NCI-H748 treated with DMSO at 0.1 percent for 48 hours (cell line): ENCODE measurements at places on chromosomes 3 and 15.
A peak's percentile ranks its signal among the peaks of the same experiment; 100 is the strongest.

GRCh38 chr15:42736178-42736792, 643 bp downstream of the CDAN1 start:
- DNase-seq, result no peak

GRCh38 chr3:30622047-30622545, 15.7 kb downstream of the TGFBR2 start:
- no peak for DNase-seq

DNA sequence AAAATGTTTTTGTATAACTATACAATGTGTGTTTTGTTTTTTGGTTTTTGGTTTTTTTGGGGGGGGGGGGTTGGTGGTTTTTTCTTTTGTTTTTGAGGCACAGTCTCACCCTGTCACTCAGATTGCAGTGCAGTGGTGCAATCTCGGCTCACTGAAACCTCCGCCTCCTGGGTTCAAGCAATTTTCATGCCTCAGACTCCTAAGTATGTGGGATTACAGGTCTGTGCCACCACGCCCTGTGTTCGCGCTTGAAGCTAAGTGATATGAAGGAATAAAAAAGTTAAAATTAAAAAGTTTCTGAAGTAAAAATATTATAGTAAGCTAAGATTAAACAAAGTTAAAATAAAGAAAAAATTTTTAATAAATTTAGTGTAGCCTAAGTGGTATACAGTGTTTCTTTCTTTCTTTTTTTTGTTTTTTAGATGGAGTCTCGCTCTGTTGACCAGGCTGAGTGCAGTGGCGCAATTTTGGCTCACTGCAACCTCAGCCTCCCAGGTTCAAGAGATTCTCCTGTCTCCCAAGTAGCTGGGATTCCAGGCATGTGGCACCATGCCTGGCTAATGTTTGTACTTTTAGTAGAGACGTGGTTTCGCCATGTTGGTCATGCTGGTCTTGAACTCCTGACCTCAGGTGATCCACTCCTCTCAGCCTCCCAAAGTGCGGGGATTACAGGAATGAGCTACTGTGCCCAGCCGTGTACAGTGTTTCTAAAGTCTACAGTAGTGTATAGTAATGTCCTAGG, 53.9 kb upstream of the TEX55 start:
- no peak for DNase-seq

DNA sequence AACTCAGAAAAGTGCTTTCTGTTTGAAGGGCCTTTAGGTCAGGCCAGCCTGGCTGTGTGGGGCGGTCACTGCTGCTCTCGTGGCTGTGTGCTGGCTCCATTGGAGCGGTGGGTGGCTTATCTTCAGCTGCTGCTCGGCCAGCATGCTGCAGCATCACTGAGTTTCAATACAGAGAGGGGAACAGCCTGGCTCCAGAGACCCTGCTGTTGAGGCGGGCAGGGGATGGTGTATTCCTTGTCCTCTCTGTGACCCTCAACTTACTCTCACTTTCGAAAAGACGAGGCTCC, 248.5 kb upstream of the ONECUT1 start:
- DNase-seq, result no peak

DNA sequence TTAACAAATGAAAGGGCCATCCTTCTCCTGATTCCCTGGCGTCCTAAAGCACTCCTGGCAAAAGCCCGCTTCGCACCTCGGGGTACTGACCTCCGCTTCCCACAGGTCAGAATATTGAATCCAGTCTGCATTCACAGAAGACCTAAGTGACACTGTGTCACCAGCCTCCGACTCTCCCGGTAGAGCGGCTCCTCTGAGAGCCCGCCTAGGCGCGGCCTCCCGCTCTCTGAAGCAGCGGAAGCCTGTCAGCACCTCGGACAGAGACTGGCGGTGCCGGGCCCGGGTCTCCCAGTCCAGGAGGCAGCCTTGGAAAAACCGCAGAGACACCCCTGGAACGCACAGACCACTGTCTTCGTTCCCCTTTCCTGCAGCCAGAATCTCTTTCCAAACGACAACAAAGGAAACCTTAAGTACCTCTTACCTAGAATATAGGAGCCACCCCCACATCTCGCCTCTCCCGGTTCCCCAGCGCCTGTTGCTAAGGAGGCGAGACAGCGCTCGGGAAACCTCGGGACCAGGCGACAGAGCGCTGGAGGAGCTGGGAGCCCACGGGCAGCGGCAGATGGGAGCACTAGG, 1.2 kb downstream of the GABRB3 start:
- DNase-seq, result peak; percentile 21

- DNase-seq, result peak; percentile 40
These were observed 26.9 kb upstream of the EHHADH start for GRCh38 chr3:185280572-185281365.

DNA sequence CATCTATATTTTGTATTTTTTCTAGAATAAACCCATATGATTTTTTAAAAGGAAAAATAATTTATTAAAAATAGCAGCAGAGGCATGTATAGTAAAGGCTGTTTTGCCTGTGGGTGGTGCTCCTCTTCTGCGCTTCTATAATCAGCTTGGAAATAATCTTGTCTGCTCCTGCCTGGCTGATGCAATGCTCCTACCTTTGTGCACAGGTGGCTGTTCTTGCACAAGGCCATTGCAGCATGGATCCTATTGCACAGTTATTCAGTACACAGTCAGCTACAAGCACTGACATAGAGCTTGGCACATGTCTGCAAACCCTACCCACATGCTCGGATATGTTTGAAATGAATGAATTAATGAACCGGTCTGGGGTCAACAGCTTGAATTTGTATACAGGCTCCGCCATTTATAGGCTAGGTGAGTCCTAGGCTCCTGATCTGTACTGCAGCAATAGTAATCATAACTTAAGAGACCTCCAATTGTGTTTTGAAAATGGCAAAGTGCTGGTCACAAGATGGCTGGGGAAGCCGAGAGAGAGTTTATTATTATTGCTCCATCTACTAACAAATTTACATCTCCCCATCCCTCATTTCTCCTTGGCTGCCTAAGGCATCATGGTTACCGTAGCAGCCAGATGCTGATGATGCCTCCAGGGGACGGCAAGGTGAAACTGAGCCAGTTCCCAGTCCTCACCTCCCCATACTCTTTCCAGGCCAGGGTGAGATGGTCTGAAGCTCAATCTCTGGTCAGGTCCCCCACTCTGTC, 532 bp upstream of the RTP1 start:
- DNase-seq, result no peak

GRCh38 chr15:89090791-89091626, 2.8 kb downstream of the ABHD2 start:
- DNase-seq, result peak; percentile 21

GRCh38 chr3:62965311-62965710, 90.1 kb upstream of the CADPS start:
- DNase-seq, result no peak

DNA sequence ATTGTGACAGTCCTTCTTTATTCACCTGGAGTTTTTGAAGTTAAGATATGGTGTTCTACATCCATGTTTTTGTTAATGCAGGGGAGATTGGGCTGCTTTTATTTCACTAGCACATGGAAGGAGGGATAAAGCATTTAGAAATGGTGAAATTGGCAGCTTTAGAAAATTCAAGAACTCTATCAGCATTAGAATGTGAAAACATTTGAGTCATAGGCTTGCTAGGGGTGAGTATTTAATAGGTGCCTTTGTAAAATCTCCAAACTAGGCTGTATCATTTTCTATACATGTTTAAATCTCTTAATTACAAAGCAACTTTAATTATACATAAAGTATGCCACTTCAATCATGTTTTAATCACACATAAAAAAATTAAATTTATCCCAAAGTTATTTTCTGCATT, 12.9 kb downstream of the NLGN1 start:
- DNase-seq, result no peak

- DNase-seq, result no peak
These were observed 3.1 kb downstream of the SEMA3G start for GRCh38 chr3:52441772-52442332.

DNA sequence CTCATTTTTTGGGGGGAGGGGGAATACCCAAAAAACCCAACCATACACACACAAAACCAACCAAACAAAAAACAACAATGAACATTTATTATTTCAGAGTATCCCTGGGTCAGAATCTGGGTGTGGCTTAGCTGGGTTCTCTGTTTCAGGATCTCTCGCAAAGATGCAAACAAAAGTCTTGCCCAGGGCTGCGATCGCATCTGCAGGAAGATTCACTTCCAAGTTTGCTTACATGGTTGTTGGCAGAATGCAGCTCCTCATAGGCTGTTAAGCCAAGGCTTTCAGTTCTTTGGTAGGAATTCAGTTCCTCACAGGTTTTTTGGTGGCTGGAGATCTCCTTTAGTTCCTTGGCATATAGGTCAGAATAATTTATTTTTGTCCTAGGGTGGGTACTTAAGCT, 13.7 kb upstream of the ARIH1 start:
- DNase-seq, result no peak

DNA sequence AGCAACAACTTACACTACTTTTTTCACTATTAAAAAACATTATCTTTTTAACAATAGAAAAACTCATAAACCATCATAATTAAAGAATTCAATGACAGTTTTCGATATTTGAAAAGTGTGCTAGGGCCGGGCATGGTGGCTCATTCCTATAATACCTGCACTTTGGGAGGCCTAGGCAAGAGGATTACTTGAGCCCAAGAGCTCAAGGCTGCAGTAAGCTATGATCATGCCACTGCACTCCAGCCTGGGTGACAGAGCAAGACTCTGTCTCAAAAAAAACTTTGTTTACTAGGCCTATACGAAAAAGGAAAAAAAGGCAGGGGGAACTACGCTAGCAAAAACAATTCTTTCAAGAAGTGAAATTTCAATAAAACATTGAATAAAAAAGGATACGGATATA, 28.1 kb downstream of the AVEN start:
- DNase-seq, result no peak

GRCh38 chr15:63243101-63243500, 34.3 kb upstream of the APH1B start:
- no peak for DNase-seq

DNA sequence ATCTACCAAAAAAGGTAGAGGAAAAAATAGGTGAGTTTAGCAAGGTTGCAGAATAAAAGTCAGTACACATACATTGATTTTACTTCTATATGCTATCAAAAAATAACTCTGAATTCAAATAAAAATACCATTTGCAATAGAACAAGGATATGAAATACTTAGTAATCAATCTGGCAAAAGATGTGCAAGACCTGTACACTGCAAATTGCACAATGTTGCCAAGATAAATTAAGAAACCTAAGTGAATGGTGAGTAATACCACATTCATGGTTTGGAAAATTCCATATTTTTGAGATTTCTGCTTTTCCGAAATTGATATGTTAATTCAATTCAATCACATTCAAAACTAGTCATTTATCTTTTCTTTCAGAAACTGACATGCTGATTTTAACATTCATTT, 464.8 kb downstream of the EPHA3 start:
- DNase-seq, result no peak

DNA sequence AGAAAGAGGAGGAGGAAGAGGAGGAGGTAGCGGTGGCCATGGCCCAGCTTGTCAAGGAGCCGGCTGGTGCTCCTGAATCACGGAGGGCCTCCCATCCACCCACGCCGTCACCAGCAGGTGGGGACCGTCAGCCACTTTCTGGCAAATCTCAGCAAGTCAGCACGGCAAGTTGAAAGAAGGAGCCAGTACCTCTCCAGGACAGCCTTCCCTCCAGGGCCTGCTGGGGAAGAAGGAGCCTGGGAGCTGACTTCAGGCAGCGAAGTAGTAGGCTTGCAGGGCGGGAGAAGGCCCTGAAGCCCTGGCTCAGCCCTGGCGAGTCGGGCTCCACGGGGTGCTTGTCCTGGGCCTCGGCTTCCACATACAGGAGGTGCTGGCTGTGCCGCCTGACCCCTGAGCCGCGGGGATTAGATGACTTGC, 99.2 kb upstream of the TRPM1 start:
- no peak for DNase-seq

DNA sequence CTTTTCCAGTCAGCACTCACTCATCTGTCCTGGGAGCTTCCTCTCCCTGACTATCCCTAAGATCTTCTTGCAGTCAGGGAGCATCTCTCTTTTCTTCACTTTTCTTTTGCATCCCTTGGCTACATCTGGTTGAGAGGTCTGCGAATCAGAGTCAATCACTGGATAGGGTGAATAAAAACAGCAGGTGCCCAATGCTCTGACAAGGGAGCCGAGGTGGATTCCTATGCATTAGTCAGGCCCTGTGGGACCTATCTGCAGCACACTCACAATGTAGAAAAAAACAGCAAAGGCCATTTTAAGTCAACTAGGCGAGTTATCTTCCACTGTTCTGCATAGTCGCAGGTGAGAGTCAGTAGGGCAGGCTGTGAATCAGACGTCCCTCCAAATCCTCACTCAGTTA, 35.5 kb downstream of the DZIP1L start:
- DNase-seq, result no peak

DNA sequence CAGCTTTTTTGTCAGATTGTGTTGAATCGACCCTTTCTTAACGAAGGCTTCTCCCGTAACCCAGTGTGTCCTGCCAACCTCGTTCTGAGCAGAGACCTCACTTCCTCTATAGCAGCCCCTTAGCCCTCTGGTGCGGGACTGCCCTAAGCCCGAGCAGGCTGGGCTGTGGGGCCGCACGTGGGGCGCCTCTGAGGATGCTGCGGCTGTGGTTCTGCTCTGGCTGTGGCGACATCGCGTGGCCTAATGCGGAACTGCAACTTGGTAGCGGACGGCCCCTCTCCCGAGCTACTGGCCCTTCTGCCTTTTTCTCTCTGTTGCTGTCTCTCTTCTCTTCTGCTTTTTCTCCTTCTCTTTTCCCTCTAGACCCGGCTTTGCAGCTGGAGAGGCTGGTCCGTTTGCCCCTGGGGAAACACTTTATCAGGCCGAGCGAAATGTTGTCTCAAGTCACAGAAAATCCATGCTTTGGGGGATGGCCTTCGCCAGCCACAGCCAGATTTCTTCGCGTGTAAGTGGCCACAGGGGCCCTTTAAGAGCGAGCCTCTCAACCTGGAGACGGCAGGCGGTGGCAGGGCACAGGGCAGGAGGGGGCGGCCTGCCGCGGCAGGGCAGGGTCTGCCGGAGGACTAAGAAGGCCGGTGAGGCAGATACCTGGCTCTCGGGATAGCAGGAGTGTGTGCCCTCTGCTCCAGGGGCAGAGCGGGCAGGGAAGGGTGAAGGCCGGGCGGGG, 19.4 kb upstream of the KIF23 start:
- no peak for DNase-seq

DNA sequence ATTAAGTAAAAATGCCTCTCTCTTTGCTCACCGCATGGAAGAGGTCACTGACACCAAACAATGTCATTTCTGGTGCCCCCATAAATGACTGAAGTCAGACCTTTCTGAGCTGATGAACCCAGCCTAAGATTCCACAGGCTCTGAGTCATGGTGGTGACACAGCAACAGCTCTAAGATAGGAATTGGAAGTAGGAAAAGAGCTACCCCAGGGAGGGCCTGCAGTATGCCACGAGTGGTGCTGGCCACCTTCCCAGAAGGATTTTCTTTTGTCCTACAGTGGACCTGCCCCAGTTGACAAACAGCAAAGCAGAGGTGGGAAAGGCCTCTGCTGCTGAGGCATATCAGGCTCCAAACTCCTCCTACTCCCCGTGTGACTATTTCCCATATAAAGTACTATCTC, 208.1 kb downstream of the MINAR1 start:
- DNase-seq, result no peak
